ENCODE measurements at places on chromosomes 11 and 22. TPM values are rescaled to one million over a fixed set of nuclear protein-coding genes. Genes with fewer than 3 reads are reported as not detected.

GRCh38 chr22:29394931-29395581 lies 6.7 kb upstream of the AP1B1 start:
- H3K4me1 ChIP-seq = no peaks in the 10 kb centered on the region
- no peak overlapping the region for H3K27ac ChIP-seq
- no peaks in the 10 kb centered on the region for H3K36me3 ChIP-seq
- DNase-seq = peak; percentile 55

DNA sequence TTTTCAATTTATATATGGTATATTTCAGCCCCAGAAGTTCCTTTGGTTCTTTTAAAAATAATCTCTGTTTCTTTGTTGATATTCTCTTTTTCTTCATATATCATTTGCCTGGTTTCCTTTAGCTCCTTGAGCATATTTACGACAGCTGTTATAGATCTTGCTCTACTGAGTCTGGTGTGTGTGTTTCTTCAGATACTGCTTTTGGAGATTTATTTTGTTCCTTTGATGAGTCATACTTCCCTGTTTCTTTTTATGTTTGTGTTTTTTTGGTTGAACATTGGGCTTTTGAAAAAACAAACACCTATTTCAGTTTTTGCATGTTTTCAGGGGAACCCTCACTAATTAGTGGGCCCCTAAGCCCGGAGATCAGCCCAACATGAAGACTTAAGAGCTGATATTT lies 23.3 kb downstream of the GLB1L2 start:
- no peak overlapping the region for H3K27ac ChIP-seq
- H3K36me3 ChIP-seq = no peaks in the 10 kb centered on the region
- H3K27me3 ChIP-seq = peaks cover 6% of the 10 kb centered on the region
- no peak for DNase-seq
- no peaks in the 10 kb centered on the region for H3K4me1 ChIP-seq

GRCh38 chr11:125275905-125276618 lies 111.5 kb downstream of the PKNOX2 start:
- H3K36me3 ChIP-seq = no peaks in the 10 kb centered on the region
- H3K27me3 ChIP-seq = no peaks in the 10 kb centered on the region
- H3K27ac ChIP-seq = no peak overlapping the region
- H3K4me1 ChIP-seq = no peaks in the 10 kb centered on the region

DNA sequence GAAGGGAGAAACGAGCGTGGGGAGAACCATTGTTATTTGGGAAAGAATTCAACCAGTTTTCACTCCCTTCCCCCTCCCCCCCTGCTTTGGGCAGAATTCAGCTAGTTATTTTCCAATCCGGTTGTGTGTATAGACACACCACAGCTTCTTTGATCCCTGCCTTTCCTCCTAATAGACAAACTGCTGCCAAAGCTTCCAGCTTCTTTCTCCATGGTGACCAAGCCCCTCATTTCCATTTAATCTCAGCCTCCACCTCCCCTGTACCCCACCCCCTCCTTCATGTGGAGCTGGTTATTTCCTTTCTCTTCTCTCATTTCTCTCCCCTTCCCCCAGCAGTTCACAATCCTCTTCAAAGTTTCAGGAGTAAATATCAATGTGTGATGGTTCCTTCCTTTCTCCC lies 24.8 kb upstream of the PKNOX2 start:
- H3K27me3 ChIP-seq = no peaks in the 10 kb centered on the region
- H3K27ac ChIP-seq = no peak overlapping the region
- no peaks in the 10 kb centered on the region for H3K36me3 ChIP-seq
- H3K4me3 ChIP-seq = no peak overlapping the region
- peaks cover 8% of the 10 kb centered on the region for H3K4me1 ChIP-seq

HORMAD2 gene
- total RNA-seq = not detected

TSGA10IP gene
- not detected for total RNA-seq

DNA sequence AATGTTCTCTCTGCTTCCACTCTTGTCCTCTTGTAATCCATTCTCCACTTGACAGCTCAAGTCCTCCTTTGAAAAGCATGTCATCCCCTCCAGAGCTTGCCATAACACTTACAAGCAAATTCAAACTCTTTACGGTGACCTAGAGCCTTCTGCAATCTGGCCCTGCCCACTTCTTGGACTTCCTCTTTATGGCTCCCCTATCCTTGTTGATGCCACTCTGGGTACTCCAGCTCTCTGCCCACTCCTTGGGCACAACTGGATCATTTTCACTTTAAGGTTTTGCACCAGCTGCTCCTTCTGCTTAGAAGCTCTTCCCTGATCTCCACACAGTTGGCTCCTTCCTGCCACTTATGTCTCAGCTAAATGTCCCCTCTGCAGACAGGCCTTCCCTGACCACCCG lies 217.9 kb downstream of the DSCAML1 start:
- H3K36me3 ChIP-seq = no peaks in the 10 kb centered on the region
- H3K27ac ChIP-seq = no peak overlapping the region
- no peak overlapping the region for H3K4me3 ChIP-seq

- peaks cover 5% of the 10 kb centered on the region for H3K4me1 ChIP-seq
- H3K4me3 ChIP-seq = no peak overlapping the region
- H3K27me3 ChIP-seq = no peaks in the 10 kb centered on the region
- no peak overlapping the region for H3K27ac ChIP-seq
Observed at GRCh38 chr11:43747130-43747802, 66.7 kb downstream of the HSD17B12 start.

AP2A2 gene
- total RNA-seq = 98.4 TPM

Data from left lung (tissue), 14 donors.